ENCODE measurements at places on chromosomes 4 and X.

GRCh38 chrX:132965461-132965860, 7.0 kb upstream of the HS6ST2 start:
- no peak for DNase-seq

DNA sequence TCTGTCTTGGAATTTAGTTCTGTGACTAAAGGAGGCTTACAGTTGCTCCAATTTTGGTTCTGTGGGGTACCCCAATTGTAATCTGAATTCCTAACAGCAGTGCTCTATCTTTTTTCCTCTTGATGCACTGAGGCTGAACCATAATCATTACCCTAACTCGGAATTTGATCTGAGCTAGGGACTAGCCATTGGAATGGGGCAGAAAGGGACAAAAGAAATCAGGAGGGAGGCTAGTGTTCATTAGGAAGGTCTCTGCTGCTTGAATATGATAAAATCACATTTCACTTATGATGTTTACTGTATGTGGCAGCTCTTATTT, 2.7 kb downstream of the KLF3 start:
- DNase-seq: no peak

GRCh38 chrX:56600141-56600540, 36.7 kb downstream of the UBQLN2 start:
- no peak for DNase-seq

DNA sequence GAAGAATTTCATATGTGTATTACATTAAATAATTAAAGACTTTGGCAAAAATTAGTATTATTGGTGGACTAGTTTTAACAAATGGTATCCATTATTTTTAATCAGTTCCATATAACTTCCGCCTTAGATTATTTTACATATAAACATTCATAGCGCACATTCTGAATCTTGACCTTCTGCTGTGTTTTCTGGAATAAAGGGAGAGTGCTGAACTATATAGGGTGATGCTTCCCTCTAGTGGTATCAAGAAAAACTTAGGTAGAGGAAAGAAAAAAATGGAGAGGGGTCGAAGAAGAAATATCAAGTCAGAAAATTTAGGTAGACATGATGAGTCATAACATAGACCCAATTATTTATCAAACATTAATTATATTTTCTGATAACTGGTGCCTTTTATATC, 155.6 kb upstream of the PACRGL start:
- no peak for DNase-seq

All from T-helper 2 cell (primary cell).